NCI-H446 (cell line): ENCODE measurements at places on chromosomes 2 and 18.

- DNase-seq, result no peak
These were observed 16.0 kb downstream of the PIGN start for GRCh38 chr18:62170857-62171256.

GRCh38 chr18:66971960-66972359, 368.1 kb upstream of the CDH19 start:
- no peak for DNase-seq

DNA sequence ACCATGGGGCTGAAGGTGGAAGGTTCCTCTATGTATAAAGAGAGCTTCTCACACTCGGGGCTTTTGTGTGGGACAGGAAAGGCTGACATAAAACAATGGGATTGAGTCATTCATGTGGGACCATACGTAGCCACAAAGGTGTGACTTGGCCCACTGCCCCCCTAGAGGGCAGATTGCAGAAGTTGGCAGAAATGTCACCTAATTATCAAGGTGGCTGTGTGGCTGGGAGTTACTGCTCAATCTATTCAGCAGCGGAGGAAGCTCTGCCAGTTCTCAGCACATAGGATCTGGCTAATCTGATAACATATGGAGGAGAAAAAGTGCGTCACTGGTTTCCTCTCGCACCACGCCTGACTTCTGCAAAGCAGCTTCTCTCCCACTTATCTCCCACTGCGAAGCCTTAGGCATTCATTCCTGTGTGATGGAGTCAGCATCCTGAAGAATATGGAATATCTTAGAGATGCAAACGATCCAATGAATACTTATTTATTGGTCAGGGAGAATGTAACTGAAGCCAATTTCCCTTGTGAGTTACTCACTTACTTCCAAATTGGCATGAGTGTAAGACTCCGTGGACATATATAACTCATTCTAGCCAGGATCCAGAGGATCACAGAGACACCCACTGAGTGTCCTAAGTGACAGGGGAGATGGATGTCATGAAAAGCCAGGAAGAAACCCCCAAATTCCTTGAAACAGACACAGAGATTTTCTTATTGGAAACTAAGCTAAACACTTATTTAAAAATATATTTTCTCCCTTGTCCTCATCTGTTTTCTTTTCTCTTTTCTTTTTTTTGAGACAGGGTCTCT, 344.8 kb downstream of the TGIF1 start:
- DNase-seq, result peak; percentile 25

GRCh38 chr2:150162241-150162942, 325.1 kb downstream of the RND3 start:
- DNase-seq, result peak; percentile 5

DNA sequence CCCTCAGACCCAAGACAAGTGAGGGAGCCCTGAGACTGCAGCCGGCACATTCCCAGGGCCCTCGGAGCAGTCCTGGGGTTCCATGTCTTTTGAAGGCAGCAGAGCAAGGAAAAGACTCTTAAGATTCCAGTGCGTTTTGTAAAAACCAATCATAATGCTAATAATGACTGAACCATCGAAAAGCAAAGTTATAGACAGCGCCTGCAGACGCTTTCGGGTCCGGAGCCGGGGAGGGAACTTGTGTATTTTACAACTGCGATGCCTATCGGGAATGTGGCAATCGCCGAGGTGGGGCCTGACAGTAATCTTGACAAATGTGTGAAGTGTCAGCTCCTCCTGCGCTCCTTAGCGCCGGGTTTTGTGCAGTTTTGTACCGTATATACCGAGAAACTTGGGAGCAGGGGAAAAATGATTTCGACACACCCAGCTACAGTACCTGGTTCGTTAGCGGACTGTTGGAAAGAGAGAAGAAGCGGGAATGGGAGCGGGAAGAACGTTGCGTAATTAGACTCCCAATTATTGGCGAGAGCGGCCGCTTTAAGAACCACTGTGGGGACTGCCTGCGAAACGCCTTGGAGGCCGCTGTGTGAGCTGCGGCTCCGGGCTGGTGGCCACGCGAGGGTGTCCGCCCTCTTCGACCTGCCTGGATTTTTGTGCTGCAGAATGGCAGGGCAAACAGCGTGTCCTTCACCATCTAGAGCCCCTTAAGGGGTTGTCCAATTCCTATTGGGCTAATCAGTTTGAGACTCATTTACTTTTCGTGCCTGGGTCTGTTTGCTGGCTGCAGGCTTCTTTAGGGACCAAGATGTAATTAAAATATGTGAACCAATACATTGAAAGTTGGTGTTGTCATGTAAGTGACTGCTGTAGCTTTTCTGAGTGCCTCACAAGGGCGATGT, 2.4 kb downstream of the EPAS1 start:
- no peak for DNase-seq
